ENCODE measurements at places on chromosomes 4 and X.

DNA sequence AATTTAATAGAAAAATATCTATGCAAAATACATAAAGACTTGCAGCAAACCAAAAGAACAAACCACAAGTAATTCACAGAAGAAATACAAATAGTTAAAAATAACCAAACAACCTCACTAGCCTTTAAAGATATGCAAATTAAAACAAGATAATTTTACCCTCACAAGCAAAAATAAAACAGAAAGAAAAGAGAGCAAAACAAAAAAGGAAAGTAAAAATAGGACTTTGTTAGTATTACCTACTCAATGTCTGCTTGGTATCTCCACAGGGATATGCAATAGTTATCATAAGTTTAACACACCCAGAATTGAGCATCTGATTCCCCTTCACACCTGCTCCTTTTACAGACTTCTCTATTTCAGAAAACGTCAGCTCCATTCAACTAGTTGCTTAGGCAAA, 737.5 kb upstream of the MAGEB2 start:
- no peak for DNase-seq

GRCh38 chr4:140666889-140667614, 89.1 kb downstream of the TBC1D9 start:
- DNase-seq, result no peak

DNA sequence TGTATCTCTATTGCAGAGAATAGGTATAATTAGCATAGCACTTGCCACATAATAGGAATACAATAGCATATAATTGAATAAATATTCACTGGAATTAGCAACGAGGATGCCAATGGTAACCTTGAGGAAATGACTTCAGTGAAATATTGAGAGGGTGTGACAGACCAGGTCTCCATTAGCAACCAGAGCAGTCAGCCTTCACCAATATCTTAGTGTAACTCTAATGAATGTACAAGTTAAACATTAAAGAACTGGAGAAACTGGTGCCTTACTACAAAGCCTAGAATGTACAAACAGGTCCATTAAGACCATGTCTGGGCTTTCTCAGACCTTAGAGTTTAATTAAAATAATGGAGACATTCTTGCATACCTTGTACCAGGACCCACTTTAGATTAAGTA, 143.0 kb downstream of the MAGEB17 start:
- DNase-seq, result no peak

GRCh38 chr4:165542476-165542875, 163.7 kb downstream of the CPE start:
- no peak for DNase-seq

- no peak for DNase-seq
These were observed 123.9 kb downstream of the SLC7A11 start for GRCh38 chr4:138118270-138118669.

DNA sequence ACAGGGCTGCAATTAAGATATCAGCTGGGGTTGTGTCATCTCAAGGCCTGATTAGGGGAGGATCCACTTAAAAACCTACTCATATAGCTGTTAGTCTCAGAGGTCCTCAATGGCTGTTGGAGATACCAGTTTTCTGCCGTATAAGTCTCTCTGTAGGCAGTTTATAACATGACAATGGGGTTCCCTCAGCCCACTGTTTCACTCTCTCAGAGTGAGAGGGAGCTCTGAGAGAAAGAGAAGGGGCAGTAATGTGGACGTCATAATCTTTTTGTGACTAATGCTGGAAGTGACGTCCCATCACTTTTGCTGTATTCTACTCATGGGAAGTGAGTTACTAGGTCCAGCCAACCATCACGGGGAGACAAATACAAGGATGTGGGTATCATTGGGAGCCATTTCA, 70.3 kb downstream of the STIM2 start:
- no peak for DNase-seq

GRCh38 chr4:177008836-177009501, 216.2 kb upstream of the VEGFC start:
- DNase-seq, result no peak

- no peak for DNase-seq
These were observed 5.5 kb downstream of the SUV39H1 start for GRCh38 chrX:48702032-48702431.

GRCh38 chr4:141346144-141346543, 125.4 kb downstream of the ZNF330 start:
- no peak for DNase-seq

DNA sequence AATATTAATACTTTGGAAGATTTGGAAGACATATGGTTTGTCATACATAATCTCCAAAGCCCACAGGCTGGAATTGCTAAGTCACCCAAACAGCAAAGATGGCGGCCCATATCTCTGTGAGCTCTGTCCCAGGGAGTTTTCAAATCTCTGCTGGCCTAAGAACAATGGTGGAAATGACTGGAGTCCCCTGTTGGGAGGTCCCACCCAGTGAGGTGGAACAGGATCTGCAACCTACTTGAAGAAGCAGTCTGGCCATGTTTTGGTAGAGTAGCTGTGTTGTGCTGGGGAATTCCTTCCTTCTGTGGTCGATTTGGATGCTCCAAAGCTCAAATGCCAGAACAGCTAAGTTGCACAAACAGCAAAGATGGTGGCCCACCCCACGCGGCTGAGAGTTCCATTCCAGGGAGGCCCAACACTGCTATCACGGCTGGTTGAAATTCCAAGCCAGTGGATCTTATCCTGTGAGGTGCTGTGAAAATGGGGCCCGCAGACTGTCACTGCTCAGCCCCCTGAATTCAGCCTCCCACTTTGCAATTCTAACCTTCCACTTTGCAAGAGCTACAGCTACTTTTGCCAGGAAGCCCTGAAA, 3.2 kb upstream of the UGT2B7 start:
- DNase-seq, result no peak

GRCh38 chr4:107857741-107858140, 33.0 kb downstream of the SGMS2 start:
- no peak for DNase-seq

- no peak for DNase-seq
These were observed 26.8 kb upstream of the HMX1 start for GRCh38 chr4:8898419-8898818.

GRCh38 chr4:143335979-143336780, 496 bp upstream of the GAB1 start:
- peak; percentile 81 for DNase-seq

DNA sequence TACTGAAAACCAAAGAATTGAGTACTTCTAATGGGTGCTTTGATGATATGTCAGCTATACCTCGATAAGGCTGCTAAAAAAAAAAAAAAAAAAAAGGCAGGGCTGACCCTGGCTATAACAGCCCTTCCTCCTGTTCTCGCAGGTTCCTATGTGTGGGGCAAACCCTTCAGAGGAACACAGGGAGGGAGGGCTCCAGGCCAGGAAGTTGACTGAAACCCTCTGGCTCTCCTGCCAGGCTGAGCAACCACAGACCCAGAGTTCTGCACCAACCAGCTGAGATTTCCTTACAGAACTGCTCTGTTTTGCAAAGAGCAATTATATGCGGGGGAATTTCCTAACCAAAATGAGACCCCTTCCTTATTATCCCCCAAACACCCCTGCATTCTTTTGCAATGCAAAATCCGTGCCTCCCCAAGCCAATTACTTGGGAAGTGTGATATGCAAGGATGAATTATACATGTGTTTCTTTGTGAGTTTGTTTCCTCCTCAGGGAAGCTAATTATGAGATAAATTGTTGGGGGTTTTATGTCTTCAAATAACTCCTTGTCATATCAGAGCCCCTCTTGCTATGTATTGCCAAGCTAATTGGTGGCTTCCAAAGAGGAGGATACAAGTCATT, 45.6 kb downstream of the PDHA1 start:
- no peak for DNase-seq

- DNase-seq, result no peak
These were observed 195.9 kb downstream of the CPEB2 start for GRCh38 chr4:15198070-15198727.

DNA sequence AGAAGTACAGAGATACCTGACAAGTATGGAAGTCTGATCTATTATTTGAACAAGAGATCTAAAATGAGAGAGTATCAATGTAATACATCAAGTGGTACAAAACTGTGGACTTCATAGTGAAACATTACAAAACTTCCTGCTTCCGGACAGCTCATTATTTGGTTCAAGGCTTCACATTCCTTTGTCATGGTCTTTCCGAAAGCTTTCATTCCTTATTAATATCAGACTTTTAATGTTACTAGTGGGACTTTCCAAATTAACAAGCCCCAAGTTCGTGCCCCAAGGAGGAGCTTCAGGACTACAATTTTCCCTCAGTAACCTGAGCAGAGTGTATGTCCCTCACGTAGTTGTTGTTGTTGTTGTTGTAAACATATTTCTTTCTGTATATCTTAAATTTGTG, 1.2 kb downstream of the CHIC2 start:
- no peak for DNase-seq

- DNase-seq, result no peak
These were observed 1525.2 kb downstream of the STIM2 start for GRCh38 chr4:28385801-28386200.

- DNase-seq, result no peak
These were observed 41.5 kb upstream of the LCORL start for GRCh38 chr4:18063079-18063478.

DNA sequence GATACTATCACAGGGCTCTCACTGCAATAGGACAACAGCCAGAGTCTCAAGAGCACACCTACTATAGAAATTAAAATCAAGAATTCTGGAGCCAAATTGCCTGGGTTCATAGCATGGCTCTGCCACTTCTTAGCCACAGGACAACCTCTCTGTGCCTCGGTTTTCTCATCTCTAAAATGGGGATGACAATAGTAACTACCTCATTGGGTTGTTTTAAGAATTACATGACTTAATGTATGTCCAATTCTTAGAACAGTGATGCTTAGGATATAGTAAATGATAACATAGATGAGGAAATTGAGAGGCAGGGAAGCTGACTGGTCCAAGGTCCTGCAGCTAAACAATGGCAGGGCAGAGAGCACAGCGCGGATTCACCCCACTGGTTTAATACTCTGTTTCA, 11.0 kb upstream of the ODAPH start:
- no peak for DNase-seq

GRCh38 chrX:152892999-152893891, 4.6 kb upstream of the ZNF185 start:
- DNase-seq, result no peak

- no peak for DNase-seq
These were observed 32.2 kb downstream of the UNC5C start for GRCh38 chr4:95516528-95517017.

GRCh38 chr4:10196191-10196590, 79.6 kb upstream of the WDR1 start:
- no peak for DNase-seq

DNA sequence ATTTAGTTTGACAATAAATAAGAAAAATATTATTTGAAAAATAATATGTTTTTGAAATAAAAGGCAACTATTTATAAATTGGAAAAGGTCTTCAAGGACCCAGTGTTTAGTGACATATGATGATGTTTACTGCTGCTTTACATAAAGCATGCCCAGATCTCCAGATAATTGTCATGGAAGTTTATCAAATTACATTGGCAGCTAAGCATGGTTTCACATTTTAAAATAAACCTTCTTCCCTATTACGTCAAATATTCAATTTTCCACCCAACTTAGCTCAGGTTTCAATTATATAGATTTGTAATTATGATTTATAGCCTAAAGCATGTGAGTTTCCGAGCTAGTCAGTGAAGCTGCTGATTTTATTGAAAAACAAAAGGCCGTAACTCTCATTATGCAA, 417.2 kb downstream of the CFAP47 start:
- DNase-seq, result no peak

GRCh38 chr4:101322743-101323142, 24.6 kb downstream of the PPP3CA start:
- no peak for DNase-seq

All from caudate nucleus (tissue), 63 donors.